IPS DF 19.7 (cell line): ENCODE measurements at places on chromosomes 11 and 22.

DNA sequence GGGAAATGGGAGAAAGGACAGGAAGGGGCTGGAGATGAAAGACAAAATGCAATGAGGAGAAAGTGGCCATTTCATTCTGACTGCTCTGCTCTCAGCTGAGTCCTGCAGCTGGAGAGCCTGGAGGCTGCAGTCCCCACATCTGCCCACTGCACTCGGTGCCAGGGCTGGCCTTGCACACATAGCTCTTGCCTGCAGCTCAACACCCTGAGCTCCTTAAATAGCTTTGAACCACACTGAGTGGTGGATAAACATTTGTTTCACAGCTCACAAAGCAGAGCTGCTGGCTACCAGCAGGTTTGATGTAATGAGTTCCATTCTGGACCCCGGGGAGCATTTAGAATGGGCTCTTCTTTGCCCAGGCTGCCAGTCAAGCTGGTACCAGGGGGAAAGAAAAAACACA is 426.1 kb upstream of the CADM1 start:
- DNase-seq = no peak

DNA sequence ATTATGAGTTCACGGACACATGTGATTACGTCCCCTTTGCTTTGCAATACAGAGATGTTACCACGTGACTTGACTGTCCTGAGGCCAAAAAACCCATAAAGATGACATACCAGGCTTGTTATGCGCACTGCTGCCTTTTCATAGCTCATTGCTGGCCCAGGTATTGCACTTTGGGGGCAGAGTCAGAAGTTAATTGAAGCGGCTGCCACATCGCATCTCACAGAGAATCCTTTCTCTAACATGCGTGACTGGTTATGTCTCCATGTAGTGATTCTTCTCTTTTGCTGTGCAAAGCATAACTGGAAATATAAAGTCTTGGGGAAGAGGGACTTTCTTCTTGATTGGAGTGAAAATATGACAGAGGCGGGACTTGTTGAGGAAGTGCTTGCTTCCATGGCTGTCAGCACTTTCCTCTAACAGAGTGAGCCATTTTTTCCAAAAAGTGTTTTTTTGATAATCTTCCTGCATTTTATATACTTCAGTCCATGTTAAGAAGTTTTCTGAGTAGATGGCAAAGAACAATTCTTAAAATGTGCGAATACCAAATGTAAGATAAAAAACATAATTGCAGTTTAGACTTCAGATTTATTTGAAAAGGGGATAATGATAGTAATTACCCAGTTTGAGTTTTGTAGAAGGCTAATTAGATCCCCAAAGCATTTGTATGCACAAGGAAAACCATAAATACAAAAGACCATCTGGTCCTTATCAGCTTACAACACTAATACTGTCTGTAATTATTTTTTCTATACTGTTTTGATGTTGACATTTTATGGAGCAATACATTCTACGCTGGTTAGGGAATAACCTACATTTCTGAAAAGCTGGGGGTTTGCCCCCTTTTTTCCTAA is 324.6 kb upstream of the MTNR1B start:
- no peak for DNase-seq

DNA sequence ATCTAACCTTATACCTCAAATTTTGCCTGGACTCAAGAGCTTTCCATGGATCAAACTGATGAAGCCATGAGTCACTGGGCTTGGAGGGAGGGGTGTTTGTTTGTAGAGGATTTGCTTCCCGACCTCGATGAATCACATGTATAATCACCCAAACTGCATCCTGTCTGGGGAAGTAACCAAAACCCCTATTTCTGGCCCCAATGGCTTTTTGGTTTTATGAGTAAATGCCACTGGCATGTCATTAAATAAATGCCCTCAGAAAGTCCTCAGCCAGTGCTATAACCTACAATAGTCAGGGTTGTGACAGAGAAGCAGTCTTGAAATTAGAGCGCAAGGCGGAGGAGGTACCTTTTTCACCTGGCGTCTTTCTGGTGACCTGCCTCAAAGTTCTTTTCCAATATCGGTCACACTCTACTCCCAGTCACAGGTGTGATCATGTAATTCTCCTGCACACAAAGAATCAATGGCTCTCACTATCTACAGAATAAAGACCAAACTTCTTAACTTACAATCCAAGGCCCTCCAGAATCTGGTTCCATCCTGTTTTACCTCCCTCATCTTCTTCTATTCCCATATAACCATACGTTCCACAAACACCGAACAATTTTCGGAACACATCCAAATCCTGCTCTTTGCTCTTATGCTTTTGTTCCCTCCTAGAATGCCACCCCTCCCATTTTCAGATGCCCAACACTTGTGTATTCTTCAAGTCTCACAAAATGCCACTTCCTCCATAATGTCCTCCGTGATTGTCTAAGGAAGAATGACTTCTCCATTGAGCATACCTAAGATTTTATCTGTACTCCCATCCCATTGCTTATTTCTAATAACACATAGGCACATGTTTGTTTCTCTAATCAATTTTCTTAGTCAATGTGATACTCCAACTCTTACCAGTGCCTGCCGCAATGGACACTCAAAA is 81.3 kb upstream of the BLID start:
- no peak for DNase-seq

DNA sequence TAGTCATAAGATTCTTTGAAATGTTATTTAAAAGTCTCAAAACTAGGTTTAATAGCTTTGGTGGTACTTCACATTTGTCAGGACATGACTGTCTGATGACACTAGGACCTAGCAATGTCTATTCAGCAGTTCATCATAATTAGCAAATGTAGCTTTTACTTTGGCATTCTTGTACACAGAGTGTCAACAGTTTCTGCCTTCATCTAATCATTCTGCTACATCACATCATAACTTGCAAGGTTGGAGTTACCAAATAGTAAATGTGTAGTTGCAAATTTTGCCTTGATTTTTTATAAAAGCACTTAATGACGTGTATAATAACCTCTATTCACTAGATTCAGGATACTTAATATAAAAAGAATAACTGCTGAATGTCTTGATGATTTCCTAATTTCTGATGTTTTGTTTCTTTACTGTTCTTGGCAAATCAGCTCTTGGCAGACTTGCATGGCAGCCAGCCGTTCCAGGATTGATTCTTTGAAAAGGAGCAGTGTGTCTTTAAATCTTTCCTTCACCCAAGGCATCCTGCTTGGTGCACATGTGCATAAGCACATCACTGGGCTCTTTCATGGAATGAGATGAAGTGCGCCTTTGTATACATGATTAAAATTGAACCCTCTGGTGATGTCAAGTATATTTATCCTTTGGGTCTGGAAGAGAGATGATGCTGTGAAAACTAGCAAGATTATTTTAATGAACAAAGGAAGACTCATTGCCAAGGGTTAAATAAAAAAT is 12.2 kb downstream of the FBXO7 start:
- DNase-seq = no peak

- no peak for DNase-seq
Measured at GRCh38 chr11:7319501-7319900, 67.8 kb downstream of the SYT9 start.

- DNase-seq = no peak
Measured at GRCh38 chr11:126408901-126409619, 53.6 kb downstream of the ST3GAL4 start.

GRCh38 chr11:2381494-2382128 is 4.5 kb downstream of the CD81 start:
- DNase-seq = no peak
